Kasumi-1 (cell line): ENCODE measurements at places on chromosomes 7 and 10.

GRCh38 chr7:50648570-50649169, 83.5 kb upstream of the DDC start:
- DNase-seq: no peak

GRCh38 chr10:78288663-78289062, 255.0 kb downstream of the RPS24 start:
- no peak for DNase-seq

GRCh38 chr10:68342909-68343516, 10.3 kb upstream of the PBLD start:
- DNase-seq: peak; percentile 30

DNA sequence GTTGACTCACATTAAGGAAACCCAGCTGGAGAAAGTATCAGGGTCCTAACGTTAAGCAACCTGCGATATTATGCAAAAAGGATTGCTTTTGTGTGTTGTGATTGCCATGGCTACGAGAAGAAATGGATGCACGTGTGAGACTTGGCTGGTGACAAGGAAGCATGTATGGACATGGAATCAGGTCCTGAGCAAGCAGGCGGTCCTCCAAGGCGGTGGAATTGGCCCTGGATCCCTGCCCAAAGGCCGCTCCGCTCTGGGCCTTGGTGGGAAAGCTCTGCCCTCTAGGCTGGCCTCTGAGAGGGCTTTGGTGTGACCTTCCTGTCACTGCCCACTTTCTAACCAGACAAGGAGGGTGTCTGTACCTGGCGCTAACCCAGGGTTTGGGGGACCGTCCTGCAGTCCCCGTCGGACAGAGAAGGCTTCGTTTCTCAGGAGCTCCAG, 192.1 kb downstream of the EBF3 start:
- DNase-seq: no peak

- no peak for DNase-seq
Observed at GRCh38 chr7:28999895-29000716, 42.0 kb upstream of the TRIL start.

DNA sequence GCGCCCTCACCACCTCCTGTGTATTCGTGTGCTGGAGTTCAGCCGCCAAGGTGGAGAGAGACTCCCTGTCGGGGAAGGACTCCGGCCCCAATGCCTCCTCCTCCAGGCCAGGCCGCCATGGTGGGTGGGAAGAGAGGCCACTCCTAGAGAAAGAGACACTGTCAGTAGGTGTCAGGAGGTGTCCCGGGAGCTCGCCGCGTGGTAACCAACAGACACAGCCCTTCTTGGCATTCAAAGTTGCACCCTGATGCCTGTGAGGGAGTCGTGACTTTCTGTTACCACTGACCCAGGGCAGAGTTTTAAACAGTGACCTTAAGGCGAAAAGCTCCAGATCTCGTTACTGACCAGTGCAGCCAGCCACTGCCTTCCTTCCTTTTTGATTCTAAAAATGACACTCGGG, 155.2 kb downstream of the CUX1 start:
- DNase-seq: no peak

DNA sequence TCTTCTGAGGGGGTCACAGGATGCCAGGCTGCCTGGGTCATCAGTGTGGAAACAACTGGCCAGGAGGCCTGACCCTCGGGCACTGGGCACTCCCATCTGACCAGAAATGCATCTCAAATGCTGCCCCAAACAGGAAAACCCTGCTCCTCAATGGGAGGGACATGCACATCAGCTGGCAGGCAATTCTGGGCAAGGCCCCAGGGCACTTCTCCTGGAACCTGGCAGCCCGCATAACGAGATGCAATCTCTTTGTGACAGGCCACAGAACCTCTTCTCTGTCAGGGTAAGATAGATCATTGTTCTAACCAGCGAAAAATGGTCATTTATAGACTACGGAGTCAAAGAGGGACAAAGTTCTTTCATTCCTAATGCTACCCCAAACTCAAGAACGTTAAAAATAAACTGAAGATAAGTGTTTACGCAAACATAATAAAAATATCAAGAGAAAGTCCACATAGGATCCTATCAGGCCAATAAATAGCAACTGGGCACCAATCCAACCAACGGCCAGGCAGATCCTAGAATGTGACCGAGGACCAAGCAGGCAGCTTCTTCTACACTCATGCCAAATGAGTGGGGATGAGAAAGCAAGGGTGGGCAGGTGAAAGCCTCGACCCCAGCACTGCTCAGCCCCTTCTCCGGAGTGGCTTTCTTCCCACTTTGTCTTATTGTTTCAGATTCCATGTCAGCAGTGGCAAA, 212.3 kb downstream of the TCERG1L start:
- no peak for DNase-seq

DNA sequence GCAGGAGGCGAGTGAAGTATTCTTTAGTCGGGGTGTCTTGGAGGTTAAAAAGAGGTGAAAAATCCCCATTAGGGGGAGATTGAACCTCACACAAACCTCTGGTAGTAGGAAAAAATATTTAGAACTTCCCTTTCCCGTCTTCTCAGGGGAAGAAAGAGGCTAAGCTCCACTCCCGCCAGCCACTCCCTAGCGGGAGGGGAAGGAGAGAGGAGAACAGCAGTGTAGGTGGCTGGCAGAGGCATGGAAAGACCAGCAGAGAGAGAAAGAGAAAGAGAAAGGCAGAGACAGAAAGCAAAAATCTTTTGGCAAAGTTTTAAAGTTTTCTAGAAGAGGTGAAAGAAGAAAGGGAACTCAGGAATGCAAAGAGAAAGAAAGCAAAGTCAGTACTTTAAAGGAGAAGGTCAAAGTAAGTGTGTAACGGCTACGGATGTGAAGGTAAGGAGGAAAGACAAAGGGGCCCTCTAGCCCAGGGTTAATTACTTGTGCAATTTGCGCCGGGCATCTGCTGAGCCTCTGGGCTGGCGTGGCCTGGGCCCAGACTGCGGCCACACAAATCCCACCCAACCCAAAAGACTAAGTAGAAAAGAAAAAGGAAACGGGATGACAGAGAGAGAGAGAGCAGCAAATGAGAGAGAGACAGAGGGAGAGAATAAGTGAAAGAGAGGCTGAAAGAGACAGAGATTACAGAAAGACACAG, 72.3 kb upstream of the ZNF746 start:
- peak; percentile 39 for DNase-seq

DNA sequence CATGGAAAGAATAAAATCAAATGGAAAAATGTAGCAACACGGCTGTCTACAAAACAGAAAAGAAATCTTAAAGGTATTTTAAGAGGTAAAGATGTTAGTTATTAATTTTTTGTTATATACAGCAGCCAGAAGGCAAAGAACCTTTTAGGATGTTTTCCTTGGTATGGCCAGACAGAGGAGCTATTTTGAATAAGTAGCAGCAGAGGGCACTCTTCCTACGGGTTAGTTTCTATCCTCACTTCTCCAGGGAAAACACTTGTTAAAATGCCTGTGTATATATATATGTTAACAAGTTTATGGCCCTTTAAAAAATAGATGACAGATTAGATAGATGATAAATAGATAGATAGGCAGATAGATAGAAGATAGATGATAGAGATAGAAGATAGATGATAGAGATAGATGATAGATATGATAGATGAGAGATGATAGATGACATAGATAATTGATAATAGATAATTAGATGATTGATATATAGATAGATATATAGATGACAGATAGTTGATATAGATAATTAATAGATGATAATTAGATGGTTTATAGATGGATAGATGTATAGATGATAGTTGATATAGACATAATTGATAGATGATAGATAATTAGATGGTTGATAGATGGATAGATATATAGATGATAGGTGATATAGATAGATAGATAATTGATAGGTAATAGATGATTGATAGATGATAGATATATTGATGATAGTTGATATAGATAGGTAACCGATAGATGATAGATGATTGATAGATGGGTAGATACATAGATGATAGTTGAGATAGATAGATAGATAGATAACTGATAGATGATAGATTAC, 57.8 kb upstream of the WIPF3 start:
- DNase-seq: peak; percentile 87

DNA sequence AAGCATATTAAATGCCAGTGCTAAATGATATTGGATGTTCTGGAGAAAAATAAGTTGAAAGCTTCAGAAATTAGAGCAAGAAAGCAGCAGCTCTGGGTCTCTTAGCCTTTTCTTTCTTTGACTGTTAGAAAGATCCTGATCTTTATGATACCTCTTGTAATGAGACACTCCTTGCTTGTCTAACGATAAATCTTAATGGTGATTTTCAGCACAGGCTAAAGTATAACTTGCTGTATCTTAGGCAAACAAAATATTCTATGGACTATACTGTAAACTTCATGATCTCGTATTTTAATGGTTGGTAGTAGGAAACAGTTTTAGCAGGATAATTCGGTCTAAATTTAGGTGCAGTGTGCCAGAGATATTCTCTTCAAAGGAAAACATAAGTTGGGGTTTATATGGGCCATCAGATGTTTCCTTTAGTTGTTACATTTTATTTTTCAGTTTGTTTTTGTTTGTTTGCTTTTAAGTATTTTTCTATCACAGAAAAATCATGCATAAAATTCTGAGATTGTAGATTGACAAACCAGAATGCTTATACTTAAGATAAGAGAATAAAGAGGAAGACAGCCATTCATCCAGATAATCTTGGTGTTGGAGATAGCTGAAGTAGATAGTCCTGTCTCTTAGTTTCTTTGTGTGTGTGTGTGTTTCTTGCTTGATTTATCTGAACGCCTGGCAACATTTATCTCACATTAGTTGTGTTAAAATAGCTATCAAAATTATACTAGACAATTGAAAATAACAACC, 4.7 kb downstream of the CASD1 start:
- no peak for DNase-seq

GRCh38 chr7:157496416-157497275, 159.8 kb downstream of the DNAJB6 start:
- no peak for DNase-seq

- no peak for DNase-seq
Observed at GRCh38 chr7:44604941-44605340, 1.5 kb upstream of the OGDH start.

GRCh38 chr7:91659096-91659495, 221.4 kb downstream of the MTERF1 start:
- DNase-seq: no peak

DNA sequence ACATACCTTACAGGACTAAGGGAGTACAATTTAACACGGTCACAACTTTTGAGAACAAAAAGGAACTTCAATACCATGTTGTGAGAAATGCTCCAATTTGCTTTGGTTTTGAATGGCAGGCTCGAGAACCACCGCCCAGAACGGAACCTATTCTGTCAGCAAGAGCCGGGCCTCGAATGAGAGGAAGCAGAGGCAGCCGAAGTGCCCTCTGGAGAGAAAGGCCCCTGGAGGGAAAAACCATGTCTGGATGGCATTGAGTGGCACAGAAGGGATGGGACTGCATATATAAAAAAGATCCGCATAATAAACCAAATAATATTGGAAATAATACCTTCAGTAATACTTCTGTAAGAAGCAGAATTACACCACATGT, 85.6 kb downstream of the CHST15 start:
- no peak for DNase-seq

- DNase-seq: peak; percentile 71
Observed at GRCh38 chr7:99375070-99375807, 709 bp downstream of the ARPC1B start.

DNA sequence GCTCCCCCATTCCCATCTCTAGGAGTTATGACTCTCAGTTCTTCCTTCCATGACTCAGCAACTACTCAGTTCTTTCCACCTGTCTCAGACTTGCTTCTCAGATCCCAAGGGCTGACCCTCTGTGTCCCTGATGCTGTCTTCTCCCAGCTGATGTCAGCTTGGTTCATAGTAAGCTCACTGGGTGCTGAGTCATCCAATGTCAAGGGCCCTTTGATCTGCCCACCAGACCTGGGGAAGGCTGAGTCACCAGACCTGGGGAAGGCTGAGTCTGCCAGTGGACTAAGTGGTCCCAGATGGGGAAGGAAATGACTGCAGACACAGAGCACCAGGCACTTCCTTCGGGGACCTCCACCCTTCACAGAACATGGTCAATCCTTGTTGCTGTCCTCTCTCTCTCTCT, 76.1 kb upstream of the ZEB1 start:
- DNase-seq: peak; percentile 96

DNA sequence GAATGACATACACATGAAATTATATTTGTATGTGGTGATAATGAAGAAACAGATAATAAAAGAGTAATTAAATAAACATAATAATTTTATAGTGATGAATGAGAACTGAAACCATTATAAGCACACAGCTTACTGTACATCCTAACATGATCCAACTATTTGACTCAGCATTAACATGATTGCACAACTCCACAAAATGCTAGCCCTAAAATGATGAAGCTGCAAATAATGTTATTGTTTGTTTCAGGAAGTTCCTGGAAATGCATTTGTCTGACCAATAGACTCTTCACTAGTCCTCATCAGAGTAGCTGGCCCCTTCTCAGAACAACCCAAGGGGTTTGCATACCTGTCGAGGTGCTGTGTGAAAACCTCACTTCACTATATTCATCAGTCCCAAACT, 115.5 kb downstream of the RTKN2 start:
- DNase-seq: no peak

- DNase-seq: peak; percentile 91
Observed at GRCh38 chr10:92574548-92575261, 812 bp upstream of the IDE start.

GRCh38 chr10:44769450-44769849, 141.7 kb upstream of the TMEM72 start:
- no peak for DNase-seq

DNA sequence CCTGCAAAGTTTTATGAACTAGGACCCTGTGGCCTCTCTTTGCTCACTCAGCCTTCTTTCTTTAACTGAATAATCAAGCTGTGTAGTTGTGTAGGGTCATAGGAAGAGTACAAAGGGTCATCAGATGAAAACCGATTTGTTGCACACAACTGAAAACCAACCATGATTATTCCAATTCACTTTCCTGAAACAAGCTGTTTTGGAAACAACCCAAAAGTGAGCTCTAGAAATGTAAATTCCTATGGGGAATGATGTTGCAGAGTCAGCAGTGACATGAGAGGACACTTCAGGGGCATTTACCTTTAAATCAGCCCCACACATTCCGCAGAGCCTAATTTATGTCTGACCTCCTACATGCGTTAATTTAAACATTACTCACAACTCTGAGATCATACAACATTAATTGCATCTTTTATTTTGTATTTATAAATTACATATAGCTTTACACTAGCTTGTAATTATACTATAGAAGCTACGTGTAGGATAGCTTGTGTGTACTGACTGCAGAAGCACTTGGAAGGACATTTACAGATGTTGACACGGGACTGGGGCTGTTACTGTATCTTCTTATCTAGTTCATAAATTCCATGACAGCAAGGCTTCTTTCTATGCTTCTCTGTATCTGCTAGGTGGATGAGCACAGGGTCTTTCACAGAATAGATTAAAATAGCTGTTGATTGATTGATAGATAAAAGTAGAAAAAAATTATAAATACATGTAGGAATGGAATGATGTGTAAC, 139.9 kb upstream of the AKR1E2 start:
- no peak for DNase-seq

DNA sequence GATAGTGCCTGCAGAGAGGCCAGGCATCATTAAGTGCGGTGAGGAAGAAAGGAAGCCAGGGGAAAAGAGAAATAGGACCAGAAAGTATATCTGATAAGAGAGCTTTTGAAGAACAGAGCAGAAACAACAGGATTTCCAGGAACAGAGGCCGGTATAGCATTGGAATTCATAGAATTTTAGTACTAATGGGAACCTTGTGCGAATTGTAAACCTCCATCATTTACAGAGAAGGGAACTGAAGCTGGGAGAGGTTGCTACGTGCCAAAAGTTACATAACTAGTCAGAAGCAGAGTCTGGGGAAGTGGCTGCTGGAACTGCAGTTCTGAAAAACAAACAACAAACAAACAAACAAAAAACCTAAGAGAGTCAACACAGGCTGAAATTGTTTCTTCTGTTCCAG, 5.4 kb upstream of the ZMYND11 start:
- DNase-seq: no peak
